DMS79 (cell line): ENCODE measurements at places on chromosomes 11 and 22.

DNA sequence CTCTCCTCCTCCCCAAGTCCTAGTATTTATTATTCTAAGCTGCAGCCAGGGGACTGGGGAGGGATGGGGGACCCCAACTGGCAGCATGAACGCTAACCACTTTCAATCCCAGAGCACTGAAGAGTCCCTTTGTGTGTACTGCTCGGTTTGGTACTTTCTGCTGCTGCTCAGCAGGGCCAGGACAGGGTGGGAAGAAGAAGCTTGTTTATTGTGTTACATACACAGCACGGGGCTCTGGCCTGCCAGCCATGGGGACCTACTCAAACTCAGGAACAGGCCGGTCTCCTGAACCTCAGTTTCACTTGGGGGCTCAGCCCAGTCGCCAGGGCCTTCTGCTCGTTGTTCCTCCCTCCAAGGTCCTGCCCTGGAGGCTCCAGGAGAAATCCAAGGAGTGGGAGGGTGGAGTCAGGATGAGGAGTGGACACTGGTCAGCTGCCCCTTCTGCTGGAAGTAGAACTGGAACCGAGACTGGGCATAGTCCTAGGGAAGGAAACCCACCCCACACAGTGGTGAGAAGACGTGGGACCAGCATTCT is 616 bp upstream of the CPT1B start:
- no peak for DNase-seq

DNA sequence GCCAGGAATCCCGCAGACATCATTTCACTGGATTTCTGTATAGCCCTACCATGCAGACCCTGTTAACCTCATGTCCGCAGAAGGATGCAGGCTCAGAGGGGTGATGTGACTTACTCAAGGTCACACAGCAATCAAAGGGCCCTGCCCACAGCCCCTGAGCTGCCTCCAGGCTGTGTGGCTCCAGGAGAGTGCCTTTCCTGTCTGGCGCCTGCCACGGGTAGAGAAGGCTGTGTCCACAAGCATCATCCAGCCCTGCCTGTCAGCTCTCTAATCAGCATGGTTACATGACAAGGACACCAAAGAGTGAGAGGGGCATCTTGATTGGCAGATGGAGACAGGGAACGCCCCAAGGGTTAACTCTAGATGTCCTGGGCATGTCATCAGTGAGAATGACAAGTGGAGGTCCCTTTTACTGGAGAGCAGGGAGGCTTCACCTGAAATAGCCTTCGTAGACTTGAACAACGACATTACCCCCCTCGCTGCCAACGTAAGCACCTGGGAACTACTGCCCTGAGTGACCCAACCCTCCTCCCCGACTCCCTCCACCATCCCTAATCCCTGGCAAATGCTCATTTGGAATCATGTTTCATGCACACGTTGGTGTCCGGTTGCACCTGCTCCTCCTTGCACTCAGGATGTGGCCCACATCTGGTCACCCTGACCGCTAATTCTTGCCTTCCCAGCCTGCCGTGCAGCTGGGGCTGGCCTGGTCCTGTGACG is 6.9 kb downstream of the FGF19 start:
- DNase-seq = peak; percentile 16

DNA sequence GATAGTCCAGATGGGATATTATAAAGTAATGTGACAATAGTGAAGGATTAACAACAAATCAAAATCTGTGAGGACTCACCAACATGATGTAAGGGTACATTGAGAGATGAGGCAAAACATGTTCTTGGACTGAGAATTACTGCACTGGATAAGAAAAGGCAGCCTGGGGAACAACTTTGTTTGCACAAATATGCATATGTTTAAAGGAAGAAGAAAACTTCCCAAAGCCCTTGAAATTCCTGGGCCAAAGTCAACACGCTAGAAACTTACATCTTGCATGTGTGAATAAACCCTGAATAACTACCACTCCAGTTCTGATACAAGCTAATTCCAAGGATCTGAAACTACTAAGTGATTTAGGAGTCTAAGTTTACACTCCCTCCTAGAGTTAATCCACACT is 1.1 kb downstream of the OR52A5 start:
- no peak for DNase-seq

GRCh38 chr11:284105-285020 is 4.6 kb upstream of the PGGHG start:
- DNase-seq = no peak

DNA sequence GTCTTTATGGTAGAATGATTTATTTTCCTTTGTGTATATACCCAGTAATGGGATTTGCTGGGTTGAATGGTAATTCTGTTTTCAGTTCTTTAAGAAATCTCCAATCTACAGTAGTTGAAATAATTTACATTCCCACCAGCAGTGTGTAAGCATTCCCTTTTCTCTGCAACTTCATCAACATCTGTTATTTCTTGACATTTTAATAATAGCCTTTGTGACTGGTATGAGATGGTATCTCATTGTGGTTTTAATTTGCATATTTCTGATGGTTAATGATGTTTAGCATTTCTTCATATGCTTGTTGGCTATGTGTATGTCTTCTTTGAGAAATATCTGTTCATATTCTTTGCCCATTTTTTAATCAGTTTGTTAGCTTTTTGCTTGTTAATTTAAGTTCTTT is 901.2 kb downstream of the METTL15 start:
- no peak for DNase-seq

DNA sequence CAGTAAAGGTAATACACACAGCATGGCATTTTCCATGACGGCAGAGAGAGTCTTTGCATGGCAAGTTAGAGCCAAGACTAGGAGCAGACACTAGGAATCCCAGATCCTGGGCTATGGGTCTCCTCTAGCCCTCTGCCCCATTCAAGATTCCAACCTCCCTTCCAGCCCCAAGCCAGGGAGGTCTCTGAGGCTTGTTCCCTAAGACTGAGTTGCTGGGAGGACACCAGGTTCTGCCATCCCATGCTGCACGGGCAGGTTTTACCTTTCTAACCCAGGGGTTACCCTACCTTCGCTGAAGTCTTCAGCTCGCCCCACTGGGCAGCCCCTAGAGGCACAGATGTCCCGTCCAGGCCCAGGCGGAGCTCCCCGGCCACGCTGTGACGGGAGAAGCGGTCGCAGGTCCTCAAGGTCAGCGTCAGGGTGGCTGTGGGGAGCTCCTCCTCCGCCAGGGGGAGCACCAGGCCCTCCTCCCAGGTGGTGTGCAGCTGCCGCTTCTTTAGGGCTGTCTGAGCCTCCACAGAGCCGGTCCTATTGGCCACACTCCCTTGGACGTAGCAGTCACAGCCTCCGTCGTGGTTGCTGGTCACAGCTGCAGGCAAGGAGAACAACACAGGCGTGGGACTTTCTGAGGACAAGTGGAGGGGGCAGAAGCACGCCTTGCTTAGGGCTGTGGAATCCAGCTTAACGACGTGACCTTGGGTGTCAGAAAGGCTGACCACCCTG is 33.8 kb downstream of the SYT13 start:
- DNase-seq = no peak

GRCh38 chr11:26741036-26741435 is 19.2 kb upstream of the SLC5A12 start:
- no peak for DNase-seq
